ENCODE measurements at places on chromosomes 3 and 15.

DNA sequence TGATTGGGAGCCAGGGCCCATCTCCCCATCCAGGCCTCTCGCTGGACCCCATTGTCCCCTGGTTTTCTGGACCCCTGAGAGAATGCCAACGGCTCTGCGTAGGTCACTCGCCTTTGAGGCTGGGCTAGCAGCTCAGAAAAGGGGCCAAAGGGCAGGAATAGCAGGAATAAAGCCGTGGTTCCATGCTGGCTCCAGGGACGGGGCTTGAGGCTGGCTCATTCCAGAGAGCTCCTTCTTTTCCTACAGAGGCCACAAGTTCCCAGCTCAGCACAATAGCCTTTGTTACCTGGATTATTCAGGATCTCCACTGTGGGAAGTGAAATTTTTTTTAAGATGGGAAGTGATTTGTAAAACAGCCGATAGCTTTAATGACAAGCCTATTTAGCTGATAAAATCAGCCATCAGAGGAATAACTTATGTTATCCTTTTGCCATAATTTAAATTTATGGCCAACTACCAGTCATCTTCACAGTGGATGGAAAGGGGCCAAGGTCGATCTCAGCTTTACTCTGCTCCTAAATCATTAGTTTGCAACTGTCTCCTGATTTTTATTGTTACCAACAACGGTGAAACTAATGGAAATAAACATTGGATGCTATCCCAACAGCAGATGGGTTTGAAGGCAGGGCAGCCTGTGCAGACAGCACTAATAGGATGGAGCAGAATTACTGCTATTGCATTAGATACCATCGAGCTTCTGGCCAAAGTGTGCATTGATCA lies 124.3 kb downstream of the TMEM266 start:
- no peak overlapping the region for H3K4me3 ChIP-seq
- no peaks in the 10 kb centered on the region for H3K36me3 ChIP-seq
- H3K4me1 ChIP-seq = peaks cover 6% of the 10 kb centered on the region
- H3K27me3 ChIP-seq = peaks cover 24% of the 10 kb centered on the region
- no peak for DNase-seq
- H3K27ac ChIP-seq = no peak overlapping the region

- peak overlapping the region; percentile 100 for H3K27ac ChIP-seq
- peak overlapping the region; percentile 99 for H3K4me3 ChIP-seq
- H3K36me3 ChIP-seq = peaks cover 22% of the 10 kb centered on the region
- H3K4me1 ChIP-seq = peaks cover 57% of the 10 kb centered on the region
Measured at GRCh38 chr15:64096668-64097384, 1.0 kb downstream of the SNX1 start.

GRCh38 chr3:119237299-119237698 lies 3.4 kb downstream of the B4GALT4 start:
- no peaks in the 10 kb centered on the region for H3K27me3 ChIP-seq
- peak overlapping the region; percentile 74 for H3K27ac ChIP-seq
- H3K4me1 ChIP-seq = peaks cover 61% of the 10 kb centered on the region
- peaks cover 45% of the 10 kb centered on the region for H3K36me3 ChIP-seq

GRCh38 chr3:30886888-30887287 lies 7.6 kb downstream of the GADL1 start:
- H3K36me3 ChIP-seq = no peaks in the 10 kb centered on the region
- H3K4me3 ChIP-seq = no peak overlapping the region
- H3K4me1 ChIP-seq = peaks cover 8% of the 10 kb centered on the region
- DNase-seq = no peak
- H3K27me3 ChIP-seq = peaks cover 23% of the 10 kb centered on the region
- no peak overlapping the region for H3K27ac ChIP-seq

DNA sequence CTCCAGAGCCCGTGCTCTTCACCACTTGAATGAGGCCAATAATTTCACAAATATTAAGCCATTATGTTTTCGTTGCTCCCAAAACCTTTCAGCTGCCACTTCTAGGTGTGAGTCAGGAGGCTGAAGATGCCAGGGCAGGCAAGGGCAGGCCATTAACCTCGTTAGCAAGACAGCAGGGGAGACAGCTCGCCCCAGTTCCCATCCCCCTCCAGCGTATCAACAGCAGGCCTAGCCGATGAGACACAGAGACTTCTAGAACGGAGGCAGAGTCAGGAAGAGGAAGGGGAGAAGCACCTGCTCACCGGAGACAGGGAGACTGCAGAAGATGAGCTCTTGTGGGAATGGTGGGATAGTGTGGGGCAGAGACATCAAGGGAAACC lies 28.0 kb upstream of the PLA2G4E start:
- no peak for DNase-seq
- peaks cover 14% of the 10 kb centered on the region for H3K27me3 ChIP-seq
- no peaks in the 10 kb centered on the region for H3K36me3 ChIP-seq
- no peak overlapping the region for H3K4me3 ChIP-seq
- no peak overlapping the region for H3K27ac ChIP-seq

DNA sequence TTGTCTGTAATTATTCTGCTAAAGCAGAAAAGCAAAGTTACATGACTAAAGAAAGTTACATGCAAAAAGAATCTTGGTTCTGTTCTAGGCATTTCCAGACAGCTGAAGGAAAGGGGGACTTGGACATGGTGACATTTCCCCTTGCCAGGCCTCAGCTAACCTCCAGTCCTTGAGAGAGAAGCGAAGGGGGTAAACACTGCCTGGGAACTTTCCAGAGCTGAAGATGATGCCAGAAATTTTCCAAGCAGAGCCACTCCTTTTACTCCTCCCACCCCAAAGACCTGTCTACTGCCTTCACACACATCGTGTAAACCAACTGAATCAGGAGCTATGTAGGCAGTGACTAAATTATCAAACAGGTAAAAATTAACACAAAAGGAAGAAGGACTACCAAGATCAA lies 5.4 kb downstream of the MEX3B start:
- H3K27ac ChIP-seq = no peak overlapping the region
- no peak overlapping the region for H3K4me3 ChIP-seq
- H3K4me1 ChIP-seq = peaks cover 16% of the 10 kb centered on the region
- H3K36me3 ChIP-seq = no peaks in the 10 kb centered on the region
- DNase-seq = no peak
- H3K27me3 ChIP-seq = peaks cover 8% of the 10 kb centered on the region

DNA sequence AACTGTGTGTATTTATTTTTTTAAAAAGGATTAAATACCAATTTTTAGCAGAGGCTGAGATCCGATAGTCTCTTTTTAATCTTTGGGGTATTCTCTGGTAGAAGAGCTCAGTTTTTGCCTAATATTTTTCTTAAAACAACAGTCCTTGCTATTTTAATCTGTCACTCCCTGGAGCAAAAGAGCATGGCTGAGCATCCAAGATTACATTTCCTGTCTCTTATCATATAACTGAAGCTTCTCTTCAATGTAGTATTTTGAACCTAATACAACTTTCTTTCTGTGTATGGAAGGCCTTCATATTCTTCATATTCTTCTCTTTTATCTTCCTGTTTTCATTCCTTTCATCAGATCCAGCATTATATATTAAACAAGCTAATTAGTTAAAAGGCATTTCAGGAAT lies 293.7 kb downstream of the NSUN3 start:
- H3K4me1 ChIP-seq = no peaks in the 10 kb centered on the region
- no peak overlapping the region for H3K4me3 ChIP-seq
- no peak overlapping the region for H3K27ac ChIP-seq
- H3K27me3 ChIP-seq = no peaks in the 10 kb centered on the region
- DNase-seq = no peak

- no peaks in the 10 kb centered on the region for H3K36me3 ChIP-seq
- no peak overlapping the region for H3K4me3 ChIP-seq
- peaks cover 9% of the 10 kb centered on the region for H3K4me1 ChIP-seq
- H3K27ac ChIP-seq = no peak overlapping the region
- peaks cover 3% of the 10 kb centered on the region for H3K27me3 ChIP-seq
Measured at GRCh38 chr3:144344925-144345548, 373.4 kb downstream of the DIPK2A start.

- H3K27ac ChIP-seq = no peak overlapping the region
- H3K36me3 ChIP-seq = no peaks in the 10 kb centered on the region
- peaks cover 7% of the 10 kb centered on the region for H3K27me3 ChIP-seq
- H3K4me1 ChIP-seq = peaks cover 17% of the 10 kb centered on the region
- no peak overlapping the region for H3K4me3 ChIP-seq
Measured at GRCh38 chr3:170044795-170045244, 7.0 kb downstream of the GPR160 start.

DNA sequence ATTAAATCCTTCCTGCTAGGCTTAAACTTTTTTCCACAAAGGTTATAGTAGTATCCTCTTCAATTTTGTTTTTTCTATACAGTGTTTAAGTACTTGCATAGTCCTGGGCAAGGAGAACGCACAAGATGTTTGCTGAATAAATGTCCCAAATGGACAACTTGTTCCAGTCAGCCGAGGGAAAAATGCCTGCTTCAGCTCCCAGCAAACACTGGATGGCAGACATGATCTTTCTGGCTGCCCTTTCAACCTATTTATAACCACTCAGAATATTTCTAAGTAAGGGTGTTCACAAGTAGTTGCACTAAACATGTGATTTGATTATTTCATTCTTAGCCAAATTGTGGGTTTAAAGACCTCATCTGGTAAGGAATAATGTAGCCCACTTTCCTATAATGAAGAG lies 29.8 kb downstream of the GNB4 start:
- peaks cover 9% of the 10 kb centered on the region for H3K36me3 ChIP-seq
- no peak for DNase-seq
- no peak overlapping the region for H3K27ac ChIP-seq
- H3K4me1 ChIP-seq = no peaks in the 10 kb centered on the region
- no peaks in the 10 kb centered on the region for H3K27me3 ChIP-seq

GRCh38 chr3:46449755-46450552 lies 14.8 kb downstream of the LTF start:
- no peak overlapping the region for H3K4me3 ChIP-seq
- peaks cover 37% of the 10 kb centered on the region for H3K27me3 ChIP-seq
- DNase-seq = no peak
- H3K36me3 ChIP-seq = no peaks in the 10 kb centered on the region
- no peaks in the 10 kb centered on the region for H3K4me1 ChIP-seq

- H3K4me3 ChIP-seq = peak overlapping the region; percentile 82
- peaks cover 65% of the 10 kb centered on the region for H3K4me1 ChIP-seq
- H3K36me3 ChIP-seq = peaks cover 14% of the 10 kb centered on the region
- H3K27ac ChIP-seq = peak overlapping the region; percentile 84
Measured at GRCh38 chr15:60591496-60592370, 112.8 kb upstream of the ICE2 start.

- H3K27me3 ChIP-seq = peaks cover 3% of the 10 kb centered on the region
- H3K4me3 ChIP-seq = no peak overlapping the region
- peaks cover 51% of the 10 kb centered on the region for H3K4me1 ChIP-seq
- no peak overlapping the region for H3K27ac ChIP-seq
Measured at GRCh38 chr3:46542801-46543201, 23.3 kb downstream of the LRRC2 start.

DNA sequence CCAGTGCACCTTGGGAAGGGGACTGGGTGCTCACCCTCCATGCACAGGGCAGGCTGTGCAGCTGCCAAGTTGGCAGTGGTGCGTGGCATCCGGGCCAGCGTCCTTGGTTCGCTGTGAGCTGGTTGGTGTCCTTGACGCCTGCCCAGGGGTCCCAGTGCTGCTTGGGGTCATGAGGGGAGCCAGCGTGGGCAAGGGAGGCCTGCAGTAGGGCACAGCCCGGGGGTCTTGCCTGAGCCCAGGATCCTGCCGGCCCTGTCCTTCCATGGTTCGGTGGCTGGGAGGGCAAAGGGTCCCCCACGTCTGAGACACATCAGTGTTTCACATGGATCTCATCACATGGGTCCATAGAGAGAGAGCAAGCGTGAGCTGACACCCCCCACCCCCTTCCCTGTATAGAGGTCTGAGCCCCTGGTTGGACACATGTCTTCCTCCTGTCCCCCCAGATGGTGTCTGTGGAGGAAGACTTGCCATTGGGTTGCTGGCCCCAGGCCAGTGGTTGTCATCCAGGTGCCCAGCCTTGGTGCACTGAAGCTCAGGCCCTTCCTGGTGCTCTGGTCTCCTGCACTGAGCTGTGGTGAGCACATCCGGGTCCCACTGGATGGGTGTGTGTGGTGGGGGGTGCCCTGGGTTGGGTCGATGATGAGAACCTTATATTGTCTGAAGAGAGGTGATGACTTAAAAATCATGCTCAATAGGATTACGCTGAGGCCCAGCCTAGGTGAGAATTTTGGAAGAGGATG lies 232.3 kb downstream of the SNRPN start:
- no peaks in the 10 kb centered on the region for H3K4me1 ChIP-seq
- H3K4me3 ChIP-seq = no peak overlapping the region
- no peaks in the 10 kb centered on the region for H3K36me3 ChIP-seq
- H3K27me3 ChIP-seq = no peaks in the 10 kb centered on the region

DNA sequence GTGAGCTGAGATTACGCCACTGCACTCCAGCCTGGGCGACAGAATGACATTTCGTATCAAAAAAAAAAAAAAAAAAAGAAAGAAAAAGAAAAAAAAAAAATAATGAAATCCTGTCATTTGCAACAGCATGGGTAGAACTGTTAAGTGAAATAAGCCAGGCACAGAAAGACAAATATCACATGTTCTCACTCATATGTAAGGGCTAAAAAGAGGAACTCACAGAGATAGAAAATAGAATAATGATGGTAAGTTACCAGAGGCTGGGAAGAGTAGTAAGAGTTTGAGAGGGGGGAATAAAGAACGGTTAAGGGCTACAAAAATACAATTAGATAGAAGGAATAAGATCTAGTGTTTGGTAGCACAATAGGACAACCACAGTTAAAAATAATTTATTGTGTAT lies 19.7 kb downstream of the DENND6A start:
- no peak for DNase-seq
- H3K27me3 ChIP-seq = no peaks in the 10 kb centered on the region
- peaks cover 47% of the 10 kb centered on the region for H3K36me3 ChIP-seq
- no peak overlapping the region for H3K4me3 ChIP-seq

DNA sequence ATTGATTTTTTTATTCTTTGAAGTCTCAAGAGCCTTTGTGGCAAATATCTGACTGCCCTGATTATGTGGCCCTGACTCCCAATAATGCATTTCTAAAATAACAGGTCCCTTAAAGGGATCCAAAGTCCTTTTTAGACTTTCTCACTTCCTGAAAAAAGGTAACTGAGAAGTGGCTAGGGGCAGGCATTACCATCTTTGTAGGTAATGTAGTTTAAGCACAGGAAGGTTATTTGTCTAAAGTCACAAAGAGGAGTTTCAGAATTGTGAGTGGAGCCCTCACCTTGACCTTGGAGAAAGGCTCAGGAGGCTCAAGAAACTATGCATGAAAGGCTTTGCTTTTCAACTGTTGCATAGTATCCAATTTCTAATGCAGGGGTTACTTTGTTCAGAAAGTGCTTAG lies 142.9 kb upstream of the MRPL3 start:
- DNase-seq = no peak
- no peak overlapping the region for H3K4me3 ChIP-seq
- no peaks in the 10 kb centered on the region for H3K4me1 ChIP-seq
- H3K27ac ChIP-seq = no peak overlapping the region
- no peaks in the 10 kb centered on the region for H3K27me3 ChIP-seq

DNA sequence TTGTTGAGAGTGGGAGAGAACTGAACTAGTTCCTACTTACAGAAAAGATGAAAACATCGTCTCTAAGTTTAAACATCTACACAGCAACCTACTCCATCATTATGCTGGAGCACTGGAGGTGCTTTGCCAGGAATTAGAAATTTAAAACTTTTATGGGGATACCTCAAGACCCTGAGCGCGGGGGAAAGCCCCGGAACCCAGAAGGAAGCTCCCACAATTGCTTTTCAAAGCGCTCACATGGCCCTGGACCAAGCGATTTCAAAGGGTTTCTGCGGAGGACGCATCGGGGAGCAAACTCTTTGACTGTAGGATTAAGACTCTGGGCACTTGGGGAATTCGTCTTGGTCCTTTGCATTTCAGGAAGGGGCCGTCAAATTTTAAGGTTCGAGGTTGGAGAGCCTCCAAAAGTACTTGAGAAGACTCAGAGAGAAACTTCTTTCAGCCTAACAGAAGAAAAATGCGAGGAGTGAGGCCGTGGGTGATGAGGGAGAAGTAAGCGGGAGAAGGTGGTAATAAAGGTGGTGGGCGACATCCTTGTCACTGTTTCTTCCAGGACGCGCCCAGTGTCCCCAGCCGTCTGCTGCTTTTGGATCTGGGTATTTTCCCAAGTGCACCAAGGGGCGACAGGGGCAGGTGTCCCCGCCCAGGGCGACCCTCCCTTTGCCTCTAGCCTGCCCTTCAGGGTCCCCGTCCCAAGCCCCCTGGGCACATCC lies 591 bp downstream of the PROK2 start:
- H3K27ac ChIP-seq = no peak overlapping the region
- peaks cover 56% of the 10 kb centered on the region for H3K27me3 ChIP-seq
- H3K4me1 ChIP-seq = peaks cover 30% of the 10 kb centered on the region
- DNase-seq = no peak
